ENCODE measurements at places on chromosomes 12 and 14.
A peak's percentile ranks its signal among the peaks of the same experiment; 100 is the strongest.

DNA sequence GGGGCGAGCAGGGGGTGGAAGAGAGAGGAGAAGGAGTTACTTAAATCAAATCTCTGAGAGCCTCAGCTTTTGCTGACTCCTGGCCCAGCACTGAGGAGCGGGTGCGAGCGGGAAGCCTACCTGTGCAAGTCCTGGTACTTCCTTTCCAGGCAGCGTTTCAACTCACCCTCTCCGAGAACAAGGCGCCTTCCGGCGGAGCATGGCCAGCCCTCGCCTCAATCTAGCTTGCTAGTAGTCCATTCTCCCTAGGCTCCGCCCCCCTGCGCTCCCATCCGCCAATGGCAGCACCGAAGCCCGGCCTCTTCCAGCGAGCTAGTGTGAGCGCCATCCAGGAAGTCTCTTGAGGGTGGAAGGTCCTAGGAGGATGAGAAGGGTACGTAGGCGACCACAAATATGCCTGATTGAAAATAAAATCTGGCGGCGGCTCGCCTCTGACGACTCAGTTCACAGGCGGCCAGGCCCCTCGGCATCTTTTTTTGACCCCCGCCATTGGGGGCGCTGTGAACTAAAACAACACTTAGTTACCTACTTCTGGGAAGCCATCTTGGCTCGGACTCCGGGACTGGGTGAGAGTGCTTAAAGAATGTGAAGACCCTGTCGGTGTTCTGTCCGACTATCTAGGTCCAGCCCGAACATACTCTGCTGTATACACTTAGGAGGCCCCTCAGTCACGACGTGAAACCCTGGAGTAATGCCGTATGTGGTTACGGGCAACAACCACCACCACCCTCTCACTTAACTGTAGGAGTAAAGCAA lies at the start of gene CHD8:
Gene CHD8 (minus strand): TSS at position 212 of the 756 bp plus-strand sequence. CDS start 24,480 bp downstream, outside the sequence.
- peak; percentile 98 for DNase-seq

- no peak for DNase-seq
Observed at GRCh38 chr14:50920482-50921230, 23.6 kb downstream of the PYGL start.

DNA sequence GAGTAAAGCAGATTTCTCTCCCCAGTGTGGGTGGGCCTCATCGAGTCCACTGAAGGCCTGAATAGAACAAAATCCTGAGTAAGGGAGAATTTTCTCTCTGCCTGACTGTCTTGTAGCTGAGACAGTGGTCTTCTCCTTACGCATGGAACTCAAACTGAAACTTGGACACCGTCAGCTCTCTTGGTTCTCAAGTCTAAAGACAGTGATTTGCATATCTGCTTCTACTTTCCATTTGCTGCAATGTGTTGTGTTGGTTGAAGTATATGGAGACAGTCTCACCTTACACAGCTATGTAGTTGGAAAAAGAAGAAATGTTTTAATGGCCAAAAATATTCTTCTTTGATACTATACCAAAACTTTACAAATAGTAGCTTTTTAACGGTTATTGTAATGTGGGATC lies 160.2 kb upstream of the LMNTD1 start:
- no peak for DNase-seq

DNA sequence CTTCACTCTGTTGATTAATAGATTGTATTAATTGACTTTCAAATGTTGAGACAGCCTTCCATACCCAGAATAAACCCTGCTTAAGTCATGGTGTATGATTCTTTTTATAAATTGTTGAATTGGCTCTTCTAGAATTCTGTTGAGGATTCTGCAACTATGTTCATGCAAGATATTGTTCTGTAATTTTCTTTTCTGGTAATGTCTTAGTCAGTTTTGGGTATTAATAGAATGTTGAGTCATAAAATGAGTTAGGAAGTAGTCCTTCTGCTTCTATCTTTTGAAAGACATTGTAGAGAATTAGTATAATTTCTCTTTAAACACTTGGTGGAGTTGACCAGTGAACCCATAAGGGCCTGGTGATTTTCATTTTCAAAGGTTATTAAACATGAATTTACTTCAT lies 958.9 kb downstream of the LRFN5 start:
- no peak for DNase-seq

DNA sequence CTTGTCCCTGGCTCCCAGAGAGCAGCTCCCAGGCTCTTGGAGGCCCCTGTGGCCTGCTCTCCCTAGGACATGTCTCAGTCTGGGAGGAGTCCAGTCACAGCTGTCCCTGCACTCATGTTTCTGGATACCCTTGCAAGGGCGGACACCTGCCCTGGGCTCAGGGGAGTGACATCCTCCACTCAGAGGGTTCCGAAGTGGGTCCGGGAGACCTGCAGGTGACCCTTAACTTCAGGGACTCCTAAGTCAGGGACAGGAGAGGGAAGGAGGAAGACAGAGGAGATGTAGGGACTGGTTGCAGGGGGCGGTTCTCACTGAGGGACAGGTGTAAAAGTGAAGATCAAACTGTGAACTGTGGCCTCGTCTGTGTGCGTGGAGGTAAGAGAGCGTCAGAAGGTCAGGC lies 37.6 kb downstream of the CACNA2D4 start:
- DNase-seq = no peak

DNA sequence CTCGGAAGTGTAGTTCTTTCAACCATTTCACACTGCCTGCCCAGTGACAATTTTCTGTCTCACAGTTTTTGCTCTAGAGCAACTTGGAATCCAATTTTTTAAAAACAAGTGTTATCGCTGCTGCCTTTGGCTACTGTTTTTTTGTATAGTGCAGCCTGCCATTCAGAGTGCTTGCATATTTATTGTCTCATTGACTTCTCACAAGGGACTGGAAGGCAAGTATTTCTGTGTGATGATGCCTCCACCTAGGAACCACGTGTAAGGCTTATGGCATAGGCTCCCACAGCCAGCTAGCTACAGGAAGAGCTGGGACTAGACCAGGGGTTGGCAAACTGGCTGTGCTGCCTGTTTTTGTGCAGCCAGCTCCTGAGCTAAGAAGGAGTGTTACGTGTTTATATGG lies 903 bp downstream of the PARPBP start:
- DNase-seq = no peak

DNA sequence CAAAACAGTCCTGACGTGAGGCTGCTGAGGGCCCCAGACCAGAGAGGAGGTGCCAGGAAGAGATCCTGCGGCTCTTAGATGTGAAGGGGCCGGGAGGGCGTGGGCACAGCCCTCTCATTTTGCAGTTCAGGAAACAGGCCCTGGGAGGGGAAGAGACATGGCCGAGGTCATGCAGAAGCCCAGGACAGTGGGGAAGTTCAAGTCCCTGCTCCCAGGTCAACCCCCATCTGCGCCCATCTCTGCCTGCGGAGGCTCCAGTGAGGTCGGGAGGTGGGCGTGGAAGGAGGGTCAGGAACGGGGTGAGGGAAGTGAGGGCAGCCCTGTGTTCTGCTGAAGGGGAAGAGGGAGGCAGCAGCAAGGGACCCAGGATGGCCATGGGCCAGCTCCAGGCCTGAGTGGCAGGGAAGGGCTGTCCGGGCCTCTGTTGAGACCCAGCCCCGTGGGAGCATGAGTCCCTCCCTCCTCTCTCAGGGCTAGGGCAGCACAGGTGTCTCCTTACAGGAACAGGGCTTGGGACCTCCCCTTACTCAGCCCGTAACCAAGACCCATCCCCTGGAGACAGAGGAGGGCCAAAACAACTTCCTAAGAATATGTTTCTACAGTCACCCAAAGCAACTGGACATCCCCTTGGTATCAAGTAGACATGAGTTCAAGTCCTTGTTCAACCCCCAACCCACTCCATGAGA lies 90.8 kb downstream of the LGMN start:
- DNase-seq = no peak

GRCh38 chr14:70009961-70010360 lies 130.7 kb downstream of the SMOC1 start:
- DNase-seq = no peak

DNA sequence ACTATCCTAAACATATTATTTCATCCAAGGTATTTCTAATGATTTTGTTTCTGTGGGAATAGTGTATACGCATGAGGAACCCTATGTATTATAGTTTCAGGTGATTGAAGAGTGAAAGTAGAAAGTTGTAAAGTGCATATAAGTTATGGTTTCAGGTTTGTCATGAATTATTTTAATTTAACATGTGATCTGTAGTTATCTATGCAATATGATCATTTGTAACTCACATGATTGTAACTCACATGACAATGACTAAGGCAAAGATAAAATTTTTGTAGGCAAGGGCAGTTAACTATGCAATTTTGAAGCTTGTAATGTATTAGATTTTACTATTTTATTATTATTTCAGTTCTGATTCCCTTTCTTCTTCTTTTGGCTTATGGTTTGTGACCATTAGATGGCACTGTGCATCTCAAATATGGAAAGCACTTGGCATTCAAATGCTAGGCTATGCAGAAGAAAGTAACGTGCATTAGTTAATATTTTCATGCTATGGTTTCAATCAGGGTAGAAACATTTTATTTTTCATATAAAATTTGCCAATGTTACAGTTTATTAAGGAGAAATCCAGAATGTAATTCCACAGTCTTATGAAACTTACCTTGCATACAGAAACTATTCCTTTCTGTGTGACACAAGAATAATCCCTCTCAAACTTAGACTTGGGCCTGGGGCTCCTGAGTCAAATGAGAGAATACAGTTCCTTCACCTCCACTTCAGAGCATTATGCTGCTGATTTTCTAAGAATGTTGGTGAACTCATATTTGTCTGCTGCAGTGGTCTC lies 15.8 kb upstream of the TMEM30B start:
- DNase-seq = no peak

DNA sequence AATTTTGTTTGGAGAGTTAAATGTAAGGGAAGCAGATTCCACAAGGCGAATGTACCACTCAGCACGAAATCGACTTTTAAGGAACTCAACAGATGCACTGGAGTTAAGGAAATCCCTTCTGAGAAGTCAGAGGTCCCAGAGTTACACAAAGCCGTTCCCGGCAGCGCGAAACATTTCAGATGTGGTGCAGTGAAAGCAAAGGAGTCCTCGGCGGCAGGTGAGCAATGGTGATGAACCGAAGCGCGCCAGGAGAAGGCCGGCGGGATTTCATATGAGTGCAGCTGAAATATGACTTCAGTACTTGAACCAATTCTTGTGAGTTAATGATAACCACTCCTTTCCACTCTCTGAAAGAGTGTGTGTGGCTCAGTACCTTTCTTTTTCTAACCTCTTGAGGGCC lies 183.2 kb downstream of the GRIP1 start:
- no peak for DNase-seq

DNA sequence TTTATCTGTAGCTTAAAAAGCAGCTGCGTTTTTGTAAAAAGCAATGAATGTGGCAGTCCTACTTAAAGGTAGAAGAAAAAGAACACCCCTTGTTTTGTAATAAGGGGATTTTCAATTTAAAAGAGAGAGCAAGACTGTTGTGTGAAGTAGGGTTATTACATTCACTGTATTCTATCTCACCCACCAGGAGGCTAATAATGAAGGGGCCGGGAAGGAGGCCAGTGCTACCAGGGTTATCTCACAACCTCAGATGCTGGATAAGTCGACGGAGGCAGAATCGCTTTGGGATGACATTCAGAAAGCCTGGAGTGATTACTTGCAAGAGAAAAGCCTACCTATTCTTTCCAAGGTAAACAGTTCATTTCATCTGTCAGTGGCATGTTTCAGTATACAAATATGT lies 97.7 kb downstream of the RMST start:
- DNase-seq = no peak

- no peak for DNase-seq
Observed at GRCh38 chr12:108629824-108630476, 3.7 kb downstream of the SELPLG start.

GRCh38 chr14:58747181-58747580 lies 109.4 kb downstream of the DACT1 start:
- no peak for DNase-seq

- DNase-seq = no peak
Observed at GRCh38 chr14:91284791-91285548, 40.5 kb upstream of the GPR68 start.

Measured in stimulated activated CD4-positive, alpha-beta T cell treated with anti-CD3 and anti-CD28 coated beads, Interleukin-12 subunit alpha, Interleukin-12 subunit beta, amount 100 ng/mL, for 24 hours (primary cell).